ELR (cell line): ENCODE measurements at places on chromosomes 11 and 22.

- no peak for DNase-seq
Observed at GRCh38 chr11:10451426-10452116, 3.5 kb upstream of the AMPD3 start.

DNA sequence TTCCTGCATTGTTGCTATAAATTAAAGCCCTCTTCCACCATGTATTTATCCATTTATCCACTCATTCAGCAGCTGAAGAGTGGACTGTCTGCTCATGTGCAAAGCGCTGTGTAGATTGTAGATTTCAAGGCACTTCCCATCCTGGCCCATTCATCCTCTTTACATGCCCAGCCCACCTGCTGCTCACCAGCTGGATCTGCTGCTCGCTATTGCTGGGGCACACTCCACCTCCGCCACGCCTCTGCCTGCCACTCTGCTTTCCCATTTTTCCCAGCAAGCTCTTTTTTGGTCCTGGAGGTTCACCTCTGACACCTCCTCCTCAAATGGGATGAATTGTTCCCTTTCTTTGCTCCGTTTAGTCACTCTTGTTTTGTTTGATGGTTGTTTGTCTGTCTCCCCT lies 48.3 kb downstream of the CEP164 start:
- DNase-seq: no peak

DNA sequence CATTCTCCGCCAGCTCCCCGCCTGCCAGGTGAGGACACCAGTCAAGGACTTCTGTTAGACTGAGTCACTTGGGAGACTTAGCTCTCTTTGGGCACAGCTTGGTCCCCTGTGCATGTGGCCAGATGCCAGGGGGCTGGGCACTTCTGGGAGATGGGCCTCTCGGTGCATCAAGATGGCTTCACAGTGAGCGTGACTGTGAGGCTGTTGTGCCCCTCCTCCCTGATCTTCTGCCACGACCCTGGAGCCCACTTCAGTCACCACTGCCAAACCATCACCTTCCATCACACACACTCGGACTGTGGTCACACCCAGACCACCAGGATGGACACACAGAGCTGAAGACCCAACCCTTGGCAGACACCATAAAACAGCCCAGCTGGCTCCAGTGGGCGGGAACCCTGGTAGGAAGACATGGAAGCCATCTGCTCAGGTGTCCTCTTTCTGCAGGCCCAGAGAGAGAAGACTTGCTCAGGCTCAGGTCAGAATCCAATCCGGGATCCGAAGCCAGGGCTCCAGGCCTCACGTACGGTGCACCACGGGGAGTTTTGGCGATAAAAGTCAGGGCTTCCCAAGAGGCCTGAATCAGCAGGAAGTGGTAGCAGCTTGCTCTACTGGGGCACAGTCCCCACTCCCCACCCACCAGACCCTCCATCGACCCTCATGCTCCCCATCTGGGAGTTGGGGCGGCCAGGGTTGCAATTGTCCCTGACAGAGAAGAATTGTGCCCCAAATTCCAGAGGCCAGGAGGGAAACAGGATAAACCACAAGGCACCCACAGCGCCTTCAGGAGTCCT lies 29.8 kb upstream of the CD5 start:
- no peak for DNase-seq

DNA sequence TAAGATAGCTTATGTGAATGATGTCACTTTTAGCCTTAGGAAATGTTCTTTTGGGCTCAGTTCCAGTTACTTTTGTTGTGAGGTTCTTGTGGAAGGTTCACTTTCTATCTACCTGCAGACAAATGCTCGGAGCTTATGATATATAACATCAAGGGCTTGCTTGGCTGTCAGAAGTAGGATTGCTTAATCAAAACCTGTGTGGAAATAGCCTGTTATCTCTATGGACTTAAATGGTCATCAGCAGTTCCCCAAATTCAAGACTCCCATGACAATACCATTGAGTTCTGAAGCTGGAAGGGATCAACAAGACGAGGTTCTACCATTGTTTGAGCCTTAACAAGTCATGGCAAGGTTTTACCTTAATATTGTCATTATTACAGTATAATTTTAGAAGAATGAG lies 43.8 kb downstream of the FLI1 start:
- DNase-seq: no peak

DNA sequence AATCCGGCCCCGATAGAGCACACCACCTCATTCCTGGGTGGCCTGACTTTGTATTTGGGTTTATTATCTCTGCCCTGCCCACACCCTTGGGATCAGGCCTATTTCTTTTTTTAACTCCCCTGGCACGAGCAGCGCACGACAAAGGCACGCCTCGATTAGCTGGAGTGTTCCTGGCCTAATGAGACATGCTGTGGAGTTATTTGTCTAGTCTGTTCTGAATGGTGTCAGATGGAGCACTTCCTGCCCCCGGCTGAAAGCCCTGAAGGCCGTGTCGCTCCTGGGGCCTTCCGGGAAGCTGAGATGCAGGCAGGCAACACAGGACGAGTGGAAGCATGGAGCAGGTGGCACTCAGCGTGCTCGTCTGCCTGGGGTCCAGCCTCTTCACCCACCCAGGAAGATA lies 47.1 kb downstream of the LARGE1 start:
- DNase-seq: no peak

DNA sequence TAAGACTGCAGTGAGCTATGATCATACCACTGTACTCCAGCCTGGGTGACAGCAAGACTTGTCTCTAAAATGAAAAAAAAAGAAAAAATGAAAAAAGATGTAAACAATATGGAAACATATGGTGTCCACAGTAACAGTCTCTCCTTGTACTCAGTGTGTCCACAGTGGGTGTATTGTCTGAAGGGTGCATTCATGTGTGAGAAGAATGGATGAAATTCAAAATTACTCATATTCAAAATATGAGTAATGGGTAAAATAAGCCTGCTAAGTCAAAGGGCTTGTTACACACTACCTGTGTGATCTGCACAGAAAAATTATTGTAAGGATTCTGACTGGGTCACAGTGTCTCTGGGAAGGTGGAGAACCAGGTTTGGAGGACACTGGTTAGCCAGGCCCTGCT lies 26.9 kb downstream of the PPFIA1 start:
- peak; percentile 65 for DNase-seq

DNA sequence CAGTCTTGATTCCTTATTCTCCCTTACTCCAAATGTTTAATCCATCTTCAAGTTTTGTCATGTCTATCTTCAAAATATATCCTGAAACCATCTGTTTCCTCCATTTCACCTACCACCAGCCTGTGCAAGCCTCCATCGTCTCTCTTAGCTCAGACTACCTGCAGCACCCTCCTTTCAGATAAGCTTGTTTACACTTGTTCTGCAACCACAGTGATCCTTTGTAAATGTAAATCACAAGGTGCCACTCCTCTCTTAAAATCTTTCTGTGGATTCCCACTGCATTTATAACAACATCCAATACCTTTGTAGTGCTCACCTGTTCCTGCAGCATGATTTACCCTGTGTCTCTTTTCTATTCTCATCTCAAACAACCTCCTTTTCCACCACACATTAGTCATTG lies 31.8 kb upstream of the GPR83 start:
- no peak for DNase-seq

DNA sequence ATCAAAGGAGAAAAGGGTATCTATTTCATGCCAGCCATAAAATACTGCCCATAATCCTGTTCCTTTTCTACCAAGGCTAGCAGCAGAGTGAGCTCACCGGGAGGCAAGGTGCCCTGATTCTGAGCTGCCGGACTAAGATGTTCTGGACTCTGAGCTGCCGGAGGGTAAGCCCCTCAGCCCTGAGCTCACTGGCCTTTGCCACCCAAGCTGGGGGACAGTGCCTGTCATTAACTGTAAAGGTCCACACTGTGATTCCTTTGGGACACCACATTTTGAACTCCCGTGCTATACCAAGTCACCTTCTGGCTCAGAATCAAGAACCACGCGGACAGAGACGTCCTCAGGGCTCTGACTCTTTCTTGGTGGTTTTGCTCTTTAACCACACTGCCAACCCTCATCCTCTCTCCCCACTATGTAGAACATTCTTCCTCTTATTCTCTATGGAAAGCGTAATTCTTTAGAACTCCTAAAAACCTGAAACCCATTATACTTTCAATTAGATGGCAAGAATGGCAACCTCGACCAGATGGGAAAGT lies 88.4 kb upstream of the BID start:
- DNase-seq: peak; percentile 60

GRCh38 chr11:131637469-131638175 lies 267.2 kb downstream of the NTM start:
- no peak for DNase-seq

- DNase-seq: no peak
Observed at GRCh38 chr11:8932564-8933180, at the start of gene C11orf16. Gene C11orf16 (minus strand): TSS chr11:8932947. CDS start chr11:8932308, 639 bp downstream.

GRCh38 chr11:35584321-35584720 lies 33.9 kb upstream of the FJX1 start:
- peak; percentile 87 for DNase-seq

- no peak for DNase-seq
Observed at GRCh38 chr11:81725701-81726100, 1008.0 kb downstream of the FAM181B start.

- DNase-seq: no peak
Observed at GRCh38 chr11:123684601-123685000, 30.2 kb upstream of the SCN3B start.

- DNase-seq: no peak
Observed at GRCh38 chr11:112949781-112950575, 11.2 kb upstream of the NCAM1 start.
